ENCODE measurements at places on chromosomes 5 and 9. TPM values are rescaled to one million over a fixed set of nuclear protein-coding genes. Genes with fewer than 3 reads are reported as not detected.

DNA sequence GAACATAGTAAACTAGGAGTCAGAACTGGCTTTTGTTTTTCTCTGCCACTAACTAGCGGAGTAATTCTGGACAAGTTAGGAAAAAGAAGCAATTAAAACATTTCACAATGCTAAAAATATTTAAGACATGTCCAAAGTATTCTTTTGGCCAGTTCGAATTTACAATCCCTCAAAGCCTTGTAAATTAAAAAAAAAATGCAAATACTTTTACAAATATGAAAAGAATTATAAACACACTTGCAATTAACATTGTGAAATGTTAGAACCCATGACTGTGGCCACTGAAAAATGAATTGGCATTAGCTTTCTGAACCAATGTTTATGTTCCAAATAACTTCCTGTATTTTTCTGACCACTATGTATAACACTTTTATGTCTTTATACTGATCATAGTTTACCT, 2.2 kb downstream of the RAD1 start:
- no peaks in the 10 kb centered on the region for H3K27me3 ChIP-seq
- DNase-seq: no peak
- H3K4me1 ChIP-seq: peaks cover 4% of the 10 kb centered on the region
- H3K27ac ChIP-seq: no peak overlapping the region
- H3K36me3 ChIP-seq: peaks cover 81% of the 10 kb centered on the region

GRCh38 chr5:171980792-171981191, 25.6 kb downstream of the FBXW11 start:
- no peaks in the 10 kb centered on the region for H3K4me1 ChIP-seq
- no peaks in the 10 kb centered on the region for H3K27me3 ChIP-seq
- no peak overlapping the region for H3K27ac ChIP-seq
- H3K36me3 ChIP-seq: no peaks in the 10 kb centered on the region
- DNase-seq: no peak
- no peak overlapping the region for H3K4me3 ChIP-seq

CKS2 gene
- 167 TPM for total RNA-seq

COL5A1 gene
- total RNA-seq: 0.13 TPM

DNA sequence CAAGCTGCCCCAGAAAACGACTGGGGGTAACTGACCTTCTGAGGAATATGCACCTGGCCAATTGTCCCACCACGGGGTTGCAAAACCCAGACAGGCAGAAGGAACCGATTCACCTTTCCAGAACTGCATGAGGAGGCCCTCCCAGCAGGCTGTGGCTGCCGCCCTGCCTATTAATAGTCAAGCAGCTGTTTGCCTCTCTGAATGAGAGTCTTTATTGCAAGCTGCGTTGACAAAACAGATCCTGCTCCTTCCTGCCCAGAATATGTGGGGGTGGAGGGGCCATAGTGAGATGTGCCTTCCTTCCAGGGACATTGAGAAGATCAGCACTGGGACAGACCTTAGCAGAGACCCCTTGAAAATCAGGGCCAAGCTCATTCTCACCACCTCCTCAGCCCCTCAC, 18.3 kb upstream of the TCOF1 start:
- H3K27ac ChIP-seq: no peak overlapping the region
- H3K4me3 ChIP-seq: no peak overlapping the region
- no peaks in the 10 kb centered on the region for H3K4me1 ChIP-seq
- peaks cover 26% of the 10 kb centered on the region for H3K27me3 ChIP-seq
- no peaks in the 10 kb centered on the region for H3K36me3 ChIP-seq

MVB12B gene
- total RNA-seq: 0.09 TPM

- no peaks in the 10 kb centered on the region for H3K36me3 ChIP-seq
- H3K27me3 ChIP-seq: peaks cover 27% of the 10 kb centered on the region
- DNase-seq: no peak
Observed at GRCh38 chr5:168796000-168796399, 216.8 kb upstream of the PANK3 start.

- H3K4me1 ChIP-seq: no peaks in the 10 kb centered on the region
- no peaks in the 10 kb centered on the region for H3K27me3 ChIP-seq
- no peak overlapping the region for H3K27ac ChIP-seq
- DNase-seq: no peak
- no peak overlapping the region for H3K4me3 ChIP-seq
Observed at GRCh38 chr5:64742411-64742810, 26.1 kb downstream of the SREK1IP1 start.

DNA sequence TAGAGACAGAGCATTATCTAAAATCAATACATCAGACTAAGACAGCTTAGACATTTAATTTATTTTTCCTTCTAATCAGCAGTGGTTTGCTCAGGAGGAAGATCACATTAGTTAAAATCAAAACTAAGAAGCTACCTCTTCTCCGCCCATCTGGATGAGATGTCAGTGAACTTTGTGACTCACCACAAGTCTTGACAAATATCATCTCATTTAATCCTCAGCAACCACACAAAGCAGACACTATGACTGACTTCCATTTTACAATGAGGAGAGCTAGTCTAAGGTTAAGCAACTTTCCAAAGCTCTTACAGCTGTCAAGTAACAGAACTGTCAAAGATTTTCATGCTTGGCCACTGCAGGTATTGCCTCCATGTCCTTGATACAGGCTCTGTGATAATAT, 289.5 kb downstream of the DEPDC1B start:
- no peaks in the 10 kb centered on the region for H3K4me1 ChIP-seq
- no peaks in the 10 kb centered on the region for H3K36me3 ChIP-seq
- H3K4me3 ChIP-seq: no peak overlapping the region
- no peak overlapping the region for H3K27ac ChIP-seq

GRCh38 chr5:154523104-154523503, 45.1 kb upstream of the HAND1 start:
- H3K4me1 ChIP-seq: peaks cover 12% of the 10 kb centered on the region
- H3K27me3 ChIP-seq: peaks cover 33% of the 10 kb centered on the region
- no peaks in the 10 kb centered on the region for H3K36me3 ChIP-seq
- H3K4me3 ChIP-seq: no peak overlapping the region

DNA sequence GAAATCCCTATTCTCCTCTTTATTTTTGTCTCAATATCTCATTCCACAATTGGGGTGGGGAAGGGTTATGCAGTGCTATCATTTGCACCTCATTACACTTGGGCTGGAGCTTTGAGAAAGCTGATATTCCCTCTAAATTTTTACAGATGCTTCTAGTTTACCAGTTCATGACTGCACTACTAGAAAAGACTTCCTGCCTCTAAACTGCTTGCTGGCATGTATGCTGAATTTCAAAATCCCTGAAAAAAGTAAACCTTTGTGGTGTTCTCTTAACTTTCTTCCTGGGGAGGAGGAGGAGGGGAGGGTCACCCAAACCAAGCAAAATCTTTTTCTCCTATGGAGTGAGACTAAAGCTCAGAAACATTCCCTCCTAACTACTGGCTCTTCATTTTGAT, 45.1 kb downstream of the BNC2 start:
- no peaks in the 10 kb centered on the region for H3K36me3 ChIP-seq
- no peaks in the 10 kb centered on the region for H3K27me3 ChIP-seq
- H3K4me3 ChIP-seq: no peak overlapping the region
- no peak overlapping the region for H3K27ac ChIP-seq
- DNase-seq: no peak

DNA sequence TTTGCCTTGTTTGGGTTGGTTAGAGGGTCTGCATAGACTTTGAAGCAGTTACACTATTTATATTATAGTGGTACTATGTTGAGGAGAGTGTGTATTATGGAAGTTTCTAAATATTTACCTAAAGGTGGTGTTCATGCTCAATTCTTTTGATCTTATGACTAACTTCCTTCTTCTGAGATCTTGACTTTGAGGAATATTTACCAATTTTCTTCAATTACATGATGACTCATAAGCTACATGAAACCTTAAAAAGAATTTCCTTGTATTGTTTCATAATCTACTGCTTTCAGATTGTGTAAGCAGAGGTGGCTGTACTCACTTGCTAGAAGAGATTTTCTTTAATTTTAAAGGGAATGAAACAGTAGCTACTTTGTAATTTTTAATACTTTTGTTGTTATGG, 276.1 kb downstream of the TAF11L14 start:
- H3K27ac ChIP-seq: no peak overlapping the region
- DNase-seq: no peak
- H3K36me3 ChIP-seq: no peaks in the 10 kb centered on the region
- H3K27me3 ChIP-seq: no peaks in the 10 kb centered on the region
- no peaks in the 10 kb centered on the region for H3K4me1 ChIP-seq
- H3K4me3 ChIP-seq: no peak overlapping the region

OR1J2 gene
- total RNA-seq: not detected

PPP1R2B gene
- total RNA-seq: not detected

GRCh38 chr5:92574023-92574422, 1007.0 kb downstream of the NR2F1-AS1 start:
- no peaks in the 10 kb centered on the region for H3K27me3 ChIP-seq
- no peak overlapping the region for H3K4me3 ChIP-seq
- no peak for DNase-seq
- H3K4me1 ChIP-seq: no peaks in the 10 kb centered on the region
- no peaks in the 10 kb centered on the region for H3K36me3 ChIP-seq

DNA sequence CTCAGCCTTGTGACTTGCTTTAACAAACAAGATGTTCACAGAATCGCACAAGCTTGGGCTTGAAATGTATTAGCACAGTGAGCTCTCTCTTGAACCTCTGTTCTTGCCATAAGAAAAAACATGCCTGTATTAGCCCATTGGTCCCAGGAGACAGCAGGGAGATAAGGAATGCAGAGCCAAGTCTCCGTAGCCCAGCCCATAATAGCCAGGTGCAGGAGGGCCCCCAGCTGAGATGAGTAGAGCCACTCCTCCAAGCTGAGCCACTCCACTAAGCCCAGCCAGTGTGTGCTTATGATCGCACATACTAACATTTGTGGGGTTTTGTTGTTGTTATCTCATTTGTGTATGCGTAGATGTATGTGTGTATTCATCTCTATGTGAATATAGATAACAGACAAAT, 21.6 kb upstream of the SVEP1 start:
- DNase-seq: no peak
- H3K36me3 ChIP-seq: no peaks in the 10 kb centered on the region
- H3K27me3 ChIP-seq: no peaks in the 10 kb centered on the region
- no peak overlapping the region for H3K4me3 ChIP-seq
- no peaks in the 10 kb centered on the region for H3K4me1 ChIP-seq
- no peak overlapping the region for H3K27ac ChIP-seq

PCDHB3 gene
- not detected for total RNA-seq

DNA sequence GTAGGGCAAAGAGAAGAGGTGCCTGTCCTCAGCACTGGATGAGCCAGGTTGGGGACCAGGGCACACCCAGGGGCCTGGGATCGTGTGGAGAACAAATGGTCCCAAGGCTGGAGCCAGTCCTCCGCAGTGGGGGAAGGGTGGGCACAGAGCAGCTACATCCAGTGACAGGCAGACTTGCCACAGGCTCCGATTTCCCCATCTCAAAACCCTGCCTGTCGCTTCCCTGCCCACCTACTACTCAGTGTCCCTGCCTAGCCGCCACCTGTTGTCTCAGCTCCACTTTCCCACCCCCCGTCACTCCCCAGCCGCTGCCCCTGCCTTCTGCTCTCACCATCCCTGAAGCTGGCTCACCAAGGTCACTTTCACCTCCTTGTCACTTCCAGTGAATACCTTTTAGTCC, 13.9 kb upstream of the ENHO start:
- peaks cover 12% of the 10 kb centered on the region for H3K27me3 ChIP-seq
- no peak overlapping the region for H3K4me3 ChIP-seq
- H3K4me1 ChIP-seq: no peaks in the 10 kb centered on the region
- DNase-seq: no peak
- H3K27ac ChIP-seq: no peak overlapping the region

- H3K4me3 ChIP-seq: no peak overlapping the region
- H3K27ac ChIP-seq: no peak overlapping the region
- no peaks in the 10 kb centered on the region for H3K27me3 ChIP-seq
Observed at GRCh38 chr5:147055089-147055826, 176.7 kb upstream of the PPP2R2B start.

GRCh38 chr9:99178912-99179872, 42.5 kb downstream of the ALG2 start:
- no peak overlapping the region for H3K27ac ChIP-seq
- no peaks in the 10 kb centered on the region for H3K36me3 ChIP-seq
- H3K27me3 ChIP-seq: no peaks in the 10 kb centered on the region
- H3K4me3 ChIP-seq: no peak overlapping the region

DNA sequence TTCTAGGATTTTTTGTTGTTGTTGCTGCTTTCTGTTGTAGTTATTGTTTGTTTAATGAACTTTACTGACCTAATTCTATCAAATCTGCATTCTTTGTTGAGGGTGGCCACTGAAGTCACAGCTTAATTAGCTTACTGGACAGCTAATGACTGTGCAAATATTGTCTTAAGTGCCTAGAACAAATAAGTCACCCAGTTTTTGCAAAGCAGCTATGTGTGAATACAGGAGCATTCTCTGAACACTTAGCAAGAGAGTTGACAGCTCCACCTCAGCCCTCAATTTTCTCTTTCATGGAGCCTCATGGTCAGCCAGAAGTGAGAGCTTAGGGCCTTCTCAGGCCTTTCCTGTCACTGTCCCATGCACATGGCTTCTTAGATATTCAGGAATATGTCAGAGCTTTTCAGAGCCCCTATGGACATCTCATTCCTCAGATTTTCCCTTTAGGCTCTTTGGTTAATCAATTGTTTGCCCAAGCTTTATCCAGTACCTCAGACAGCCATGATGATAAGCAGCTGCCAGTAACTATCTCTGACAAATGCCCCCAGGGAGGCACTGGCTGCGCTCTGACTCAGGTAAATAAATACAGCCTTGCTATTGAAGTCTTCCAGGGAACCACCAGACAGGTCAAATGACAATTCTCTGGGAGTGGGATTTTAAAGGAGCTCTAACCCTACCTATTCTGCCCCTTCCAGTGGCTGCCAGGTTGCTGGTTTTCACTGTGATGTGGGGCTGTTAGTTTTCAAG, 241.4 kb upstream of the IL12B start:
- no peak for DNase-seq
- H3K4me3 ChIP-seq: no peak overlapping the region
- H3K27ac ChIP-seq: no peak overlapping the region
- H3K4me1 ChIP-seq: no peaks in the 10 kb centered on the region

- no peaks in the 10 kb centered on the region for H3K36me3 ChIP-seq
- H3K4me3 ChIP-seq: no peak overlapping the region
- no peak for DNase-seq
- no peaks in the 10 kb centered on the region for H3K4me1 ChIP-seq
- H3K27ac ChIP-seq: no peak overlapping the region
- no peaks in the 10 kb centered on the region for H3K27me3 ChIP-seq
Observed at GRCh38 chr9:80078826-80079225, 507.1 kb downstream of the TLE4 start.

DNA sequence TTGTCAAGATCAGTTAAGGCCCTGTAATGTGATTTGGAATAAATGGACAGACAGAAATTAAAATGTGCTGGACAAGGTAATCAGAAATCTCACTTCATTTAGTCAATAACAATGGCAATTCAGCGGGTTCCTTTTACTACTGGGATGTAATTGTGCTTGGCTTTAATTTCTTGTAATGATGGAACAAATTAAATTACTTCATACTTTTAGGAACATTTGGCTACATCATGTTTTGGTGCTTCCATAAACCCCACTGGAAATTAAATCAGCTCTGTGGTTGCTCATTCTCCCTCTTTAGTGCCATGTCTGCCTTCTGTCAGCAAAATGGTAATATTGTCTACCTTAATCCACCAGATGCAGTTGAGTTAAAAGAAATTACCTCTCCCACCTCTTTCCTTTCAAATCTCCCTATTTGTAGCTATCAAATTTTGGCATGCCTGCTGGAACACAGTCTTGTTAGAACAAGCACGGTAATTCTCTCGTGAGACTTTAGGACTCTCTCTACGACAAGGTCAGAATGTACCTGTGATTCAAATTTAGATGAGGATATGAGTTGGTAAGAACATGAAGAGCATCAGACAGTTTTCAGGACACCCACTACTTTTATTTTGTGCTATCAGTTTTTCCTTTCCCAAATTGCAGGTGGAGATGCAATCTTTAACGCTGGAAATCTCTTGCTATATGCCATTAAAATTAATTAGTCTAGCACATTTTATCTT, 476.3 kb downstream of the RAB3C start:
- H3K27ac ChIP-seq: no peak overlapping the region
- H3K36me3 ChIP-seq: no peaks in the 10 kb centered on the region
- DNase-seq: no peak
- H3K4me3 ChIP-seq: no peak overlapping the region
- no peaks in the 10 kb centered on the region for H3K27me3 ChIP-seq
